Breast epithelium (tissue), 4 donors: ENCODE measurements at places on chromosomes 1 and 21. TPM values are rescaled to one million over a fixed set of nuclear protein-coding genes. Genes with fewer than 3 reads are reported as not detected.

DNA sequence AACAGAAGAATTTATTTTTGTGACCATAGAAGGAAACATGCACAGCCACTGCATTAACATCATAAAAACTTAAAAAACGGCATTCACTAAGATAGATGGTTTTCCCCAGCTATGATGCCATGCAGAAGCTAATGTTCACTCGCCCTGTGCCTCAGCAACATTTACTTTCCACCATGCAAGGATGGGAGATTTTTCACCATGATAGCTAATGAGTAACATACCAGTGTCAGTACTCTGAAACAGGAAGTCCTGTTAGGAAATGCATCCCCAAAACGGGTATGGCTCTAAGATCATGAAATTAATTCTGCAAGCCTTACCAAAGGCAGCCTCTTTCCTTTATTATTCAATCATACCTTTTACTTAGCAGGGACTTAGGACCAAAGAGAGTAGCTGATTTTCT, 17.5 kb upstream of the VAMP3 start:
- H3K27ac ChIP-seq: no peak overlapping the region
- H3K27me3 ChIP-seq: no peaks in the 10 kb centered on the region
- DNase-seq: no peak
- H3K36me3 ChIP-seq: no peaks in the 10 kb centered on the region
- no peak overlapping the region for H3K4me3 ChIP-seq
- H3K4me1 ChIP-seq: no peaks in the 10 kb centered on the region

Gene DCDC2B
- 0.33 TPM for total RNA-seq

DNA sequence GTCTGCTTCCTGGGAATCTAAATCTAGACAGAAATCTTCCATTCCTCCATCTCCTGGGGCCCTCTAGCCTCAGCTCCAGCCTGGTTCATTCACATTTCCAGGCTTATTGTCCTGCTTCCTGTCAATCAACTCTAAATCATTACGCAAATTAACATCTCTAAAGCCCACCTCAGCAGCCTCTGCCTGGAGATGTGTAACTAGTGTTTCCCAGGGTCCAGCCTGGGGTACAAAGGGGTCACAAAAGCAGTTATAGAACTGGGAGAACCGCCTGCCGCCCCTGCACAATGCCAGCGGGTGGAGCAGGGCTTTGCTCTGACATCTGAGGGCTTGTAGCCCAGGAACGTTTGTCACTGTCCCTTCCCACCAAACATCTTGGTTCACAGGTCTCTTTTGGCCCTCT, 373.5 kb downstream of the RRAGC start:
- no peaks in the 10 kb centered on the region for H3K36me3 ChIP-seq
- H3K27me3 ChIP-seq: no peaks in the 10 kb centered on the region
- no peaks in the 10 kb centered on the region for H3K4me1 ChIP-seq
- no peak overlapping the region for H3K27ac ChIP-seq
- DNase-seq: no peak
- H3K4me3 ChIP-seq: no peak overlapping the region

DNA sequence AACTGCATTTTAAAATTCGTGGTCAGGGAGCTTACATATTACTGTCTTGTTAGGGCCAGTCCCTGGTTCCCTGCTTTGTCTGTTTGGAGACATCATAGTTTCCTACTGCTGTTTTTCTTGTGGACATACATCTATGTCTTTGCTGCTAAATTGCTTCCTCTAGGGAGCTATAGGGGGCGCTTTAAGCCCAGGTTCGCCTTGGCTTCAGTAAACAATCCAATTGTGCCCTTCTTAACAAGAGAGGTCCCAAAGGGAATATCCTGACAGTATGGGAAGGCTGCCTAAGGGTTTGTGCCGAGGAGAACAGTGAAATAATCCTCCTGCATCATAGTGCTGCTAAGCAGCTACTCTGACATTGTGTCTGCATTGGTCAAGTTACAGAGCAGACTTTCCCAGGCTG, 112.5 kb downstream of the USH2A start:
- no peak for DNase-seq
- H3K4me1 ChIP-seq: no peaks in the 10 kb centered on the region
- H3K36me3 ChIP-seq: no peaks in the 10 kb centered on the region
- H3K4me3 ChIP-seq: no peak overlapping the region
- H3K27me3 ChIP-seq: no peaks in the 10 kb centered on the region

Gene ALG14
- 1.2 TPM for total RNA-seq

GRCh38 chr1:90193116-90193515, 198.2 kb downstream of the ZNF326 start:
- no peaks in the 10 kb centered on the region for H3K4me1 ChIP-seq
- H3K36me3 ChIP-seq: no peaks in the 10 kb centered on the region
- no peaks in the 10 kb centered on the region for H3K27me3 ChIP-seq
- no peak overlapping the region for H3K4me3 ChIP-seq
- DNase-seq: no peak

Gene KRTAP24-1
- total RNA-seq: not detected

DNA sequence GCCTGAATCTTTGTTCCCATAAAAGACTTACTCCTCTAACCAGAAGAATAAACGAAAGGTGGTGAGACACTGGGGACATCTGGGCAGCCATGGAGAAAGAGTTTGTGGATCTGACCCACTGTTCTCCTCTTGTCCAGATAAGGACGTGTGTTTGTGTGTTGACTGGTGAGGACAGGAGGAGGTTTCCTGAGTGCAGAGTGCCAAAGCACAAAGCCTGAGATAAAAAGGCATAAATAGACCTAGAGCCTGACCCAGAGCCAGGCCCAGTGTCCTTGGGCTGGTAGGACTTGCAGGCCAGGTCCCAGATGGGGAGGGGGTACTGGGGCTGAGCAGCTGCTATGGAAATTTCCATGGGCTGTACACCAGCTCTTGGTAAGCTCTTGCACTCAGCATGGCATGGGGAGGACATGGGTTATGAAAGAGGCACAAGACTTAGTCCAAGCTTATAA, 19.6 kb upstream of the COQ8A start:
- DNase-seq: no peak
- H3K36me3 ChIP-seq: no peaks in the 10 kb centered on the region
- H3K27me3 ChIP-seq: no peaks in the 10 kb centered on the region
- no peak overlapping the region for H3K27ac ChIP-seq
- no peaks in the 10 kb centered on the region for H3K4me1 ChIP-seq
- no peak overlapping the region for H3K4me3 ChIP-seq

DNA sequence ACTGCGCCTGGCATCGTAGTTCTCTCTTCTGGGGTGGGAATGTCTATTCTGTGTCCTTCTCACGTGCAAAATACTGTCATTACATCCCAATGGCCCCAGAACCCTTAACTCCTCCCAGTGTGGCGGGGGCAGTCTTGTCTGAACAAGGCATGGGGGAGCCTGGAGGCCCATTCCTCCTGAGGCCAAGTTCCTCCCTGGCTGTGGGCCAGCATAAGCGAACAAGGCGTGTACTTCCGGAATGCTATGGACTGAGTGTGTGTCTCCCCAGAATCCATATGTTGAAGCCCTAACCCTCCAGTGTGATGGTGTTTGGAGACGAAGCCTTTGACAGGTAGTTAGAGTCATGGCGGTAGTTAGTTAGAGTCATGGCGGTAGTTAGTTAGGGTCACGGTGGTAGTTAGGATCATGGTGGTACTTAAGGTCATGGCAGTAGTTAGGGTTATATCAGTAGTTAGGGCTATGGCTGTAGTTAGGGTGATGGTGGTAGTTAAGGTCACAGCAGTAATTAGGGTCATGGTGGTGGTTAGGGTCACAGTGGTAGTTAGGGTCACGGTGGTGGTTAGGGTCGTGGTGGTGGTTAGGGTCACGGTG, 71.0 kb downstream of the PRKCZ start:
- H3K4me3 ChIP-seq: no peak overlapping the region
- DNase-seq: no peak

DNA sequence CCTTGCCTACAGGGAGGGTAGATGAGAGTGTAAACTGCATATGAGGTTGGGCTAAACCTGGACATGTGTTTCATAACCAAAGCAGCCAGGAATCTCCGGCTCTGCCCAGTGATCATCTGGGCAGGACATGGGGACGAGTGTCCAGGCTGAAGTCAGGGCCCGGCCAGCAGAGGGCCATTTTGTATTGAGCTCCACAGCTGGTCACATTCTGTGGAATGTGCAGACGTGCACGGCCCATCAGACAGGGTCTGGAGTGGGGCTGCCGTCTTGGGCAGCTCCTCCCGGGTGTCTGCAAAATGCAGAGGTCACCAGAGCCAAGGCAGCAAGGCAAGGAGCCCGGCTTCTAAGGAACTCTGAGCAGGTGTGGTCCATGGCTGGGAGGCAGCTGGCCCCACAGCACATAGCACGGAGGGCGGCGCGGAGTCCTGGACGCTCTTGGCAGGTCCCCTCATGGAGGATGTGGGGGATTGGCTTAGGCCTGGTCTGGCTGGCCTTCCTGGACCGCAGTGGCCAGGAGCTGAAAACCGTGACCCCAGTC, 6.2 kb downstream of the LRRC3 start:
- no peaks in the 10 kb centered on the region for H3K4me1 ChIP-seq
- no peak for DNase-seq
- no peaks in the 10 kb centered on the region for H3K36me3 ChIP-seq
- no peaks in the 10 kb centered on the region for H3K27me3 ChIP-seq
- no peak overlapping the region for H3K4me3 ChIP-seq

- H3K27me3 ChIP-seq: no peaks in the 10 kb centered on the region
- no peaks in the 10 kb centered on the region for H3K4me1 ChIP-seq
- H3K27ac ChIP-seq: no peak overlapping the region
- H3K4me3 ChIP-seq: no peak overlapping the region
- H3K36me3 ChIP-seq: no peaks in the 10 kb centered on the region
Measured at GRCh38 chr1:116175611-116176010, 64.4 kb downstream of the MAB21L3 start.

DNA sequence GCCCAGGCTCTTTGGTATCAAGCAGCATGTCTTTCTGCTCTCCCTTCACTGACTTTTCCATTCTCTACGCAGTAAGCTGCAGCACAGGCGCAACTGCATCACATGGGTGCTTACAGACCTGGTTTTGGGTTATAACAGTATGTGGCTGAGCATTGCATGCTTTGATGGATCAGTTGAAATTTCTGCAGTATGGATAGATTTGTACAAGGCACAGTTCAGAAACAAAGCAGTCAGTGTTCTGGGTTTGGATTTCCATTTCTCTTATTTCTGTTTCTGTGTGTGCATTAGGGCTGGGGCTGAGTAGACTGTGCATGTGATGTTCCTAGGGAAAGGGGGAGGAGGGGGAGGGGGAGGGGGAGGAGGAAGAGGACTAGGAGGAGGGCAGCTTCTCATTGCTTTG, 4.5 kb downstream of the FAM163A start:
- peaks cover 4% of the 10 kb centered on the region for H3K4me1 ChIP-seq
- DNase-seq: no peak
- H3K36me3 ChIP-seq: no peaks in the 10 kb centered on the region
- H3K27ac ChIP-seq: no peak overlapping the region
